Astrocyte of the hippocampus (primary cell): ENCODE measurements at places on chromosomes 2 and 18.

DNA sequence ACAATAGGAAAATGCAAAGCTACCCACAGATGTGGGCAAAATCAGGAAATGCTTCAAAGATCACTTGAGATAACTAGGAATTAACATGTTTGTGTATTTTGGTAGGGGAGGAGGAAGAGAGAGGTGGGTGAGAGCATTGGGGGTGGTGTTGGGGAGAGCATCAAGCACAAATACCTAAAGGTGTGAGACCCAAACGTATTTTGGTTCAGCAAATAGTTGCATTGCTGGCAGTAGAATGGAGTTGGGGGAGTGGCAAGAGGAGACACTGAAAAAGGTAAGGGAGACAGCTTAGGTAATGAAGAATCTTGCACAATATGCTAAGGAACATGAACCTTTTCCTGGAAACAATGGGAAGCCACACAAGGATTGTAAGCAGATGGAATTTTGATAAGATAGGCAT is 1.5 kb upstream of the PELI1 start:
- no peak for DNase-seq

DNA sequence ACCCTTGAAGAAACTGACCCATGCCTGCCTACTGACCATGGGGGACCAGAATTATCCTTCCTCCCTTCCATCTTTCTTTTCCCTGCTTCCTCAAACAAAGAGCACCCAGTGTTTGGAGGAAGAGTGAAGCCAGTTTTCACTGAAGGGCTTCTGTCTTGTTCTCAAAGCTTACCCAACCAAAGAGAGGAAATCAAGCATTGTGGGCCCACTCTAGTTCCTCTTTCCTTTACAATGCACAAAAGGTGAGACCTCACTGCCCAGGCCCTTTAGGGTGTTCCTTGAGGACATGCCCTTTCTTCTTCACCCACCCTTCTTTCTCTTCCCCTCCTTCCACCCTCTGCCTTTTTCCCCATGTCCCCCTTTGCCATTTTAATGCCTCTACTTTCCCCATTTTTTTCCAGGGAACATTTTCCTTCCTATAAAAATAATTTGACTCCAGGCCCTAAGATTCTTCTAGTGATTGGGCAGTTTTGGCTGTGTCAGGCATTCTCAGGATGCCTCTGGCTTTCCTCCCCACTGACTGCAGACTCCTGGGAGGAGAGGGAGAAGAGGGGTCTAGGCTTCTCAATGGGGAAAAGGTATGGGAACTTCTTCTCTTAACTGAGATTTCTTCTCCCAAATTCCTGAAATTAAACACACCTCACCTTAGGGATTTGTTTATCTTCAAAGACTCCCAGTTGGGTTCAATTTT is 126.6 kb upstream of the RMDN2 start:
- DNase-seq: peak; percentile 73

DNA sequence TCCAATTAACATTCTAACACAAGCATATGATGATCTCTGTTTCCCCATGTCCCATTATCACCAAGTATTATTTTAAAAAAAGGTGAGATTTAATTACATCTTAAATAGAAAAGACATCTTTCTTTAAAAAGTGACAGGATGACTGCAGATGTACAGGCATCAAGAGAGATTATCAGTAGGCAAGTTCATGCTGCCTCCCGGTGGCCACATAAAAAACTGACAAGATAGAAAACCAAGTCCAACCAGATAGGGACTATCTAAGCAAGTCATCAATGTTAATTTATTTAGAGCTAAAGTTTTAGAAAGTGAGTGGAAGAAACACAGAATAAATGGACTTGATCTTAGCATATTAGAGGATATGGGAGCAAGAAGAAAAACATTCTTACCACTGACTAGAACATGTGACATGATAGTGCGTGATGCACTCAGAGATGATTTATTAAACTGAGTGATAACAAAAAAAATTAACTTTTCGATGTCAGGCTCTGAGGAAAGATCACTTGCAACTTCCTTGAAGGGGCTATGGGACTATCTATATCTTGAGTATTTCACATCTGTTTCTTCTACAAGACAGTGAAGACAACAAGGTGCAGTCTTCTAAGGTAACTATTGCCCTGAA is 5.4 kb upstream of the TDRD15 start:
- peak; percentile 28 for DNase-seq

- no peak for DNase-seq
These were observed 49.6 kb downstream of the ZBTB7C start for GRCh38 chr18:48359626-48360025.

DNA sequence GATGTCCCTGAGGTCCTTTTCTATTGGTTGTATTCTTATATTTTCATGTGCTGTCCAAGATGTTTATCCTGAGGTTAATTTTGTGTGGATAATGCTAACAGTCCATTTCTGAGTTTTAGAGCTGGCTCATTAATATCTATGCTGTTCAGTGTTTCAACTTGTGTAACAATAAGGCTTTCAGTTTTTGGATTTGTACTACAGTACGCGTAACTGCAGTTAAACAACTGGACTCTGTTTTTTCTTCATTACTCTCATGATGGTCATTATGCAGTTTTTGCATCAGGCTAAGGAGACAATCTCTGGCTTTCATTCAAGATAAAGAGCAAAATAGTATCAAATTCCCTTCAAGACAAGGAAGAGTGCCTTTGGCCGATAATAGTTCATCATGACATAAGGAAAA is 1364.8 kb downstream of the DPP10 start:
- DNase-seq: no peak

DNA sequence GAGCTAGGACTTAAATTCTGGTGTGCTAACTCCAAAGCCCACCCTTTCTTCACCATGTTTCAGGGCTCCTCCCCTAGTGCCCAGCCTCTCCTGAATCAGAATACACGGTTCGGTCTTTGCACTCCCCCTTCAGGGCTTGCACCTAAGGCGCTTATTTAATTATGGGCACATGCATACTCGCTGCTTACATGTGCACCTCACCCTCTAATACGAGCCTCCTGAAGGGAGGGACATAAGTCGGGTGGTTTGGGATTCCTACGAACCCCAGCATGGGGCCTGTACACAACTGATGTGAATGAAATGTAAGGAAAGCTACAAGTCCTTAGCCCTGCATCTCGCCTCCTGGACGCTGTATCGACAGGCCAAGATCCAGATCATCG is 435 bp downstream of the IFT172 start:
- peak; percentile 50 for DNase-seq

- peak; percentile 47 for DNase-seq
These were observed 123.8 kb downstream of the AKAIN1 start for GRCh38 chr18:5073026-5073944.

GRCh38 chr2:62181843-62182242 is 14.1 kb upstream of the B3GNT2 start:
- DNase-seq: no peak

DNA sequence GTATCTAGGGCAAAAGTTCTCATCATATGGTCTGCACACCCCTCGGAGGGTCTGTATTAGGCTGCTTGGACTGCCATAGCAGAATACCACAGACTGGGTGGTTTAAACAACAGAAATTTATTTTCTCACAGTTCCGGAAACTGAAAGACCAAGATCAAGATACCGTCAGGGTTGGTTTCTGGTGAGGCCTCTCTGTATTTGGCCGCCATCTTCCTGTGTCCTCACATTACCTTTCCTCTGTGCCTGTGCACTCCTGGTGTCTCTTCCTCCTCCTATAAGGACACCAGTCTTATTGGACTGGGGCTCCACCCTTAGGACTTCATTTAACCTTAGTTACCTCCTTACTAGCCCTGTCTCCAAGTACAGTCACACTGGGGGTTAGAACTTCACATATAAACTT is 132.5 kb downstream of the NCOA1 start:
- no peak for DNase-seq

DNA sequence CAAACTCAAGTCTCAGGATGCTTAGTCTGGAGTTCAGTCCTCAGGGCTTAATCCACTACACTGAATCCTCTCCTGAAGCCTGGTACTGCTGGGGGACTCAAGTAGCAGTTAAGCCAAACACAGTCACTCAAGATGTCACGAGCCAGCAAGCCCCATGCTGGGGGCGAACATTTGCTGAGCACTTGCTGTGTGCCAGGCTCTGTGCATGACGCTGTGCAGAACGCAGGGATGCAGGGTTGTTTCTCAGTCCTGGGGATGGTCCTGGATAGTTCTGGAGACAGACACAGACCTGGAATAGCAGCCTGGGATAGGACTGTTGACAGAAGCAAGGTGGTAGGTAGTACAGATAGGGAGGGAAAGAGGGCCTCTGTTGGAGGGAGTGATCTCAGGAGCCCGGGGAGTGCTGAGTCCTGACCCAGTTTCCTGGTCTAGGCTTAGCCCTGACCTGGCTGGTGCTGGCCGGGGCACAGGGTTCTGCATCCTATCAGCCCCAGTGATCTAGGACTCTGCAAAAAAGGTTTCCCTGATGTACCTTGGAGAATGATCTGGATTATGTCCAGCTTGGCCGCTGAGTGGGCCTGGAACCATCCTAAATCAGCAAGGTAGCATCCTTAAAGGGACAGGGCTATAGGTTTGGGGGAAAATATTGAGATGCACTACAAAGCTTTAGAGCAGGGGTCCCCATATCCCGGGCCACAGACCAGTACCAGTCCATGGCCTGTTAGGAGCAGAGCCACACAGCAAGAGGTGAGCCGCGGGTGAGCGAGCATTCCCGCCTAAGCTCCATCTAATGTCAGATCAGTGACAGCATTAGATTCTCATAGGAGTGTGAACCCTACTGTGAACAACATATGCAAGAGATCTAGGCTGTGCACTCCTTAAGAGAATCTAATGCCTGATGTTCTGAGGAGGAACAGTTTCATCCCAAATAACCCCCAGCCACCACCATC is 54.7 kb upstream of the OTOF start:
- DNase-seq: no peak

DNA sequence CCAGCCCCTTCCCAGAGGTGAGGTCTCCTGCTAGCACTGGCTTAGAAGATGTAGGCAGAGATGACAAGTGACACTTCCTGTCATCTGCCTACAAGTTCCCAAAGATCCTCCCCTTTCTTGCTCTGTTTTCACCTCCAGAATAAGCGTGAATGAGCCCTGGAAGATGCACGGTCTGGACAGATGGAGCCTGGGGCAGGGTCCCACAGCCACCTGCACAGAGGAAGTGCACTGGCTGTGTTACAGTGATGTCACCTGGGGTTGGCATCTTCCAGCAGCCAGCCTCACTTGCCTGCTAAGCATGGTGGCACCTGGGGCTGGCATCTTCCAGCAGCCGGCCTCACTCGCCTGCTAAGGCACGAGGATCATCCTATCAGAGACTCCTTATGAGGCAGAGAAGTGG is 32.3 kb downstream of the TMEM18 start:
- no peak for DNase-seq

DNA sequence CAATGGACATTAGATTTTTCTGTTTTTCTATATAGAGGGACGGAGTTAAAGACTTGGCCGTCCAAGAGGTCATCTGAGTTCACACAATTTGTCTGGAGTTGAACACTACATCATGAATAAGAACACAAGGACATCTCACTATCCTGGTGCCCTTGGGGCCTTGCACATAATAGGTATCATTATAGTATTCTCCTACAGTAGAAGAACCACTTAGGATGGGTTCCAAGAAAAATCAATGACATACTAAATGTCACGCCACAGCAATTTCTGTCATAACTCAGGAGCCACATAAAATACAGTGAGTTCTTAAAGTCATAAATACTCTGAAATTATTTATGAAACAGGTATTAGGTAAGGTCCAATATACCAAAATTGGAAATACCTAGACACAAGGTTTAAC is 154.4 kb downstream of the NCKAP5 start:
- DNase-seq: no peak

GRCh38 chr2:65877331-65878010 is 445.1 kb upstream of the SPRED2 start:
- DNase-seq: no peak

GRCh38 chr18:80154293-80154692 is 45.2 kb downstream of the ADNP2 start:
- peak; percentile 23 for DNase-seq

GRCh38 chr2:209901172-209901571 is 101.3 kb upstream of the RPE start:
- no peak for DNase-seq

GRCh38 chr2:3566806-3567205 is 8.3 kb upstream of the RPS7 start:
- DNase-seq: no peak

DNA sequence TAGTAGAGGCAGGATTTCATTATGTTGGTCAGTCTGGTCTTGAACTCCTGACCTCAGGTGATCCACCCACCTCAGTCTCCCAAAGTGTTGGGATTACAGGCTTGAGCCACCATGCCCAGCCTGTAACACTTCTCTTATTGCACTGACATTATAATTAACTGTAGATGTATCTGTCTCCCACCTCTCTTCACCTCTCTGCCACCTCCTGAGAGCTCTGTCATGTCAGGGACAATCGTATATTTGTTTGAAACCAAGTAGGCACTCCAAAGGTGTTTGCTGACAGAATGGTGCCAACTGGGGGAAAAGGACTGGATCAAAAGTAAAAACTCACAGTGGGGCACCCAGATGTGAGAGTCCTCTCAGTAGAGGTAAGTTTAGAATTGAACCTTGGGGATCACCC is 17.3 kb upstream of the ME2 start:
- no peak for DNase-seq

DNA sequence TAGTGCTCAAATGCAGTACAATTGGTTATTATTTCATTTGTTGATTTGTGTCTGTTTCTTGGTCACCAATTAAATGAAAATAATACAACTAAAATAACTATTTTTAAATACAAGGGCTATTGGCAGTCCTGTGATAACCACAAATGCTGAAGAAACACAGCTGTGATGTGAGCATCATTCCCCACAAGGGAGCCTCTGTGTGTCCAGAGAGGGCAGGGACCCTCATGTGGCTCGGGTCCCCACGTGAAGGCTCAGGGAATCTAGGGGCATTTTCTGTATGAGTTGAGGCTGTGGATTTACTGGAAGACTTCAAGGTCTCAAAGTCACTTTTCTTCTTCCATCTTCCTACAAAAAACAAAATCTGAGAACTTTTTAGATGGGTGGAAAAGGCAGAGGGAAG is 316.1 kb upstream of the RAB12 start:
- no peak for DNase-seq

DNA sequence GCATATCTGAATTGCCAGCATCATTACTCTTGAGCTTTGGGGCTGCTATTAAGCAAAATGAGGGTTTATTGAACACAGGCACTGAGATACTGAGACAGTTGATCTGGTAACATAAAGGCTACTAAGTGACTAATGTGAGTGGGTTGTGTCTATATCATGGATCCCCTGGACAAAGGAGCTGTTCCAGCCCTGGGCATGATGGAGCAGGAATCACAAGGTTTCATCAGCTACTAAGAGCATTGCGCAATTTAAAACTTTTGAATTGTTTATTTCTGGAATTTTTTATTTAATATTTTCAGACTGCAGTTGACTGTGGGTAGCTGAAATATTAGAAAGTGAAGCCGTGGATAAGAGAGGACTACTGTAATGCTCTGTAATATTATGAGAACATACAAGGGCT is 73.5 kb downstream of the MGAT5 start:
- no peak for DNase-seq

DNA sequence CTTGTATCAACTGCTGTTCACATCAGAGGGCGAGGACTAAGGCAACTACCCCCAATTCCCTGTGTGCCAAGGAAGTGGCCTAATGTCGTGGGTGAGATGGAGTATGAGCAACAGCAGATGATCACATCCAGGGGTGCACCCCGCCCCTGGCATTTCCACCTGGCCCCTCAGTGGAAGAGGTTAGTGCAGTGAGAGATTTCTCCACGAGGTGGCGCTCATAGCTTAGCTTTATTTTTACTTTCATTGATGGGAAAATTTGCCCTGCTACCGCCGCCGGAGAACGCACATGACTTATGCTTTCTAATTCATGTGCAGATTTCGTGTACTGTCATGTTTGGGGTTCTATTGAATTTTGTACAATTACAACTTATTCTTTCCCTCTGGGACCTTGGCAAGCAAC is 470.6 kb upstream of the MEX3C start:
- DNase-seq: peak; percentile 71
